ENCODE measurements at places on chromosomes 3 and 15.

- DNase-seq: no peak
Measured at GRCh38 chr3:13462125-13462629, 17.9 kb upstream of the HDAC11 start.

DNA sequence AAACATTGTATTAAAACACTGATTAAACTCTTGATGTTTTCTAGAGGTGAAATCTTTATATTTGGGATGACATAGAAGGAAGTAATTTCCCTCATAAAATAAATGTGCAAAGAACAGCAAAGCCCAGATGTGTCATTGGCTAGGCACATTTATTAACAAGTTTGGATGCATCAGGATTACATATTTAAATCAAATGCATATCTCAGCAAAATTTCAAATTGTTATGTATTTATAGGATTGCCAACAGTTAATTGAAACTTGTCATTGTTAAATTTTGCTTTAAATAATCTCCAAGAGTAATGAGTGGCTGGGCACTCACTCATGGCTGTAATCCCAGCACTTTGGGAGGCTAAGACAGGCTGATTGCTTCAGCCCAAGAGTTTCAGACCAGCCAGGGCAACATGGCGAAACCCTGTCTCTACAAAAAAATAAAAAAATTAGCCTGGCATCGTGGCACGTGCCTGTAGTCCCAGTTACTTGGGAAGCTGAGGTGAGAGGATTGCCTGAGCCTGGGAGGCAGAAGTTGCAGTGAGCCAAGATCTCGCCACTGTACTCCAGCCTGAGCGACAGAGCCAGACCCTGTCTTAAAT lies 28.2 kb downstream of the ARIH1 start:
- DNase-seq: no peak

DNA sequence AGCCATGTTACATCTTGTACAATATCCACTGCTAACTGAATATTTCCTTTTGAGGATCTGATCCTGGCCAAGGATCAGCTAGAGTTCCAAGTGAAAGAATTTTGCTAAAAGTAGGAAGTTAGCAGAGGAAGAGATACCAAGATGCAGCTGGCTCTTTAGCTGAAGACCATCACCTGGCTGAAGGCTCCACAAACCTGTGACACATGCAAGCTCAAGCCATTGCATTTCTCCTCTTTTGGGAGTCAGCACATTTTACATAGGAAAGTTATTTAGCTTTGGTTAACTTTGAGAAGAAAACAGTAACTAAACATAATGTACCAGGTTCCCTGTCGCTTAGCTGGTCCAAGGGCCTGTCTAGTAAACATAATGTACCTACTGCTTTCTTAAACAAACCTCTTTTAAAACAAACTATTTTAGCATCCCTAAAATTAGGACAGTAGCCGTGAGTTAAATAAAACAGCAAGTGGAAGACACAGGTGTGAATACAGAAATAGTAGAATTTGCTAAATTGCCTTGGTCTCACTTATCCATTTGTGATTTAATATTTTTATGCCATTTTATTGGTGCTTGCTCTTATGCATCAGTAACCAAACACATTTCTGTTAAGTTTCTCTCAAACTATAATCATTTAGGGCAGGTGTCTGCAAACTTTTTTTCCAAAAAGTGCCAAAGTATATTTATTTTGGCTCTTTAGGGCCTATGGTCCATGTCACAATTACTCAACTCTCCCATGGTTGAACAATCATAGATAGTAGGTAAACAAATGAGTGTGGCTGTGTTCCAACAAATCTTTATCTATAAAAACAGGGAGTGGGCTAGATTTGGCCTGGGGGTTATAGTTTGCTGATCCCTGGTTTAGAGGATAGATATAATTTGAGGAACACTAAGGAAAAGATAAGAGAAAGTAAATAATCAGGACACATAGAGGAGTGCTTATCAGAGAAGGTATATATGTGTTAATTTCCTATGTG lies 11.2 kb downstream of the GCSAM start:
- DNase-seq: no peak

- DNase-seq: no peak
Measured at GRCh38 chr3:184806567-184807271, 5.2 kb upstream of the VPS8 start.

DNA sequence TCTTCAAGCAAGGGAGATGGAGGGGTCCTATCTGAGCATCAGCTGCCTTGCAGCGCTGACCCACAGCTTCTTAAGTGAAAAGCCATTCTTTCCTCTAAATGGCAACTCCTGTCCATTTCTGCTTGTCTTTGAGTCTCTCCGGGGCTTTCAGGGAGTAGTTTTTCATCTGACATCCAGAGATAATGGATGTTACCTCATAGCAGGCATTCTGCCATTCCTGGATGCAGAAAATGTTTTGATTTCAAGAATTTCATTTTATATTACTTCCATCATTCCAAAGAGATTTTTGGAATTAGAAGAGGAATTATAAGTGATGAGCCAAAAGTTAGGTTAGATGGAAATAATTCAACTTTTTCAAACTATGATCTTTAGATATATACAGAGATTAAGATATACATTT lies 44.9 kb upstream of the GABRG3 start:
- DNase-seq: no peak

GRCh38 chr15:60423537-60423936 lies 25.8 kb upstream of the ANXA2 start:
- no peak for DNase-seq

- DNase-seq: no peak
Measured at GRCh38 chr15:44550256-44550655, 13.3 kb downstream of the EIF3J start.

GRCh38 chr3:20669675-20670074 lies 483.7 kb upstream of the SGO1 start:
- no peak for DNase-seq

- DNase-seq: peak; percentile 40
Measured at GRCh38 chr3:116444819-116445310, 422 bp downstream of the LSAMP start.

DNA sequence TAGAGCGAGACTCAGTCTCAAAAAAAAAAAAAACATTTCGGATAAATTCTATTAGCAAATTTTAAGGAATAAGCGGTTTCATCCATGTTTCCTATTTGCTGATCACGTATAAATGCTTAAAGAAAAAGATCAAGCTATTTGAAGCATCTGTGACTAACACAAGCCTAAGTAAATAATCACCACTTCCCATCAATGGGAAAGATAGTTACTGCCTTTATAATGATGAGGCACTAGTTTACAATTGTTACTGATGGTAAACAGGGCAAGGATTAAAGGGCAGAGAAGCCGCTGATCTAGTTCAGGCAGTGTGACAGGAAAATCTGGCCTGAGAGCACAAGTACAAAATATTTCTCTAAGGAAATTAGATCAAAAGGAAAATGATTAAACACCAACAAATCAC lies 13.7 kb downstream of the CLPX start:
- DNase-seq: no peak

Measured in nucleus accumbens (tissue), 56 donors.